ENCODE measurements at places on chromosomes 4 and X.
A peak's percentile ranks its signal among the peaks of the same experiment; 100 is the strongest.

DNA sequence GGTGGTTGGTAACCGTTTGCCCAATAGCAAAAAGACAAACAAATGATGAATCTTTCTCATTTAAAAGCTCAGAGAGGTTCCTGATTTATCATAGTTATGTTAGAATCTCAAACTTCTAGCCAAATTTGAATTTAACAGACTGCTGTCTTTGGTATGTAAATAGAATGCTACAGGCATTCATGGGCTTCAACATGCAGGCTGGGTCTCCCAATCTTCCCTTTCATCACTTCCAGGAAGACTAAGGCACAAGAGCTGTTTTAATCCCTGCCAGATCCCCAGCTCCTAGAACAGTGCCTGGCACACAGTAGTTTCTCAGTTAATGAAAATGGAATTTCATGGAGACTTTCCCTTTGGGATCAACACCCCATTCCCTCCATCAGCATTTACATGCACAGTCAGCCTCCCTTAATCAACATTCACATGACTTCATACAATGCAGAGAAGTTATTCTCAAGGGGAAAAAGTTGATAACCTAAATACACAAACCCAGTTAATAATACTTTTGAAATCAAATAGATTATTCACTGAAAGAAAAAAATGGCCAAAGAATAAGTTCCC is 107.6 kb upstream of the C1QTNF7 start:
- no peak for DNase-seq

- no peak for DNase-seq
Measured at GRCh38 chr4:119671205-119671604, 42.6 kb upstream of the PDE5A start.

- DNase-seq, result no peak
Measured at GRCh38 chr4:140091305-140091704, 62.7 kb downstream of the MAML3 start.

- no peak for DNase-seq
Measured at GRCh38 chr4:26692014-26692726, 108.3 kb downstream of the TBC1D19 start.

GRCh38 chr4:107825072-107825824 is 516 bp downstream of the SGMS2 start:
- DNase-seq, result peak; percentile 3

All from stimulated activated naive CD8-positive, alpha-beta T cell treated with anti-CD3 and anti-CD28 coated beads, Interleukin-15, amount 100 ng/mL, for 72 hours (primary cell).